Stimulated activated CD4-positive, alpha-beta T cell treated with anti-CD3 and anti-CD28 coated beads, Interleukin-4, amount 100 ng/mL, for 1 hour (primary cell): ENCODE measurements at places on chromosomes 1 and 21.

- no peak for DNase-seq
Measured at GRCh38 chr1:56512724-56513494, 66.5 kb downstream of the PLPP3 start.

DNA sequence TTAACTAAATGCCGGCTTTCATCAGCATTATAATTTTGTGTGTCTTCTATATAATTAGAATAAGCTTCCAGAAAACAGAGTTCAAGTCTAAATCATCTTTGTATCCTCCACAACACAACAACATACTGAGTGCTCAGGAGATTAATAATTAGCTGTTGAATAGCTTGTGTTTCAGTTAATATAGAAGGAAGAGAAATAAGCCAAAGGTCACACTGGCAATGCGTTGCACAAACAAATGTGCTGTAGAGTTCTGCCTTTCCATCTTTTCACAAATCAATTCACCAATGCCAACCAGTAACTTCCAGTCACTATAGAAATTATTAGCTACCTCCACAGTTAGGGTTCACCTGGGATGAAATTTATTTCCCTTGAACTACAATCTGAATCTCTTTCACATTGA lies 132.0 kb downstream of the LMX1A start:
- no peak for DNase-seq

GRCh38 chr1:194940336-194941030 lies 1667.8 kb downstream of the KCNT2 start:
- no peak for DNase-seq

GRCh38 chr1:81170721-81171120 lies 630.0 kb upstream of the ADGRL2 start:
- no peak for DNase-seq

DNA sequence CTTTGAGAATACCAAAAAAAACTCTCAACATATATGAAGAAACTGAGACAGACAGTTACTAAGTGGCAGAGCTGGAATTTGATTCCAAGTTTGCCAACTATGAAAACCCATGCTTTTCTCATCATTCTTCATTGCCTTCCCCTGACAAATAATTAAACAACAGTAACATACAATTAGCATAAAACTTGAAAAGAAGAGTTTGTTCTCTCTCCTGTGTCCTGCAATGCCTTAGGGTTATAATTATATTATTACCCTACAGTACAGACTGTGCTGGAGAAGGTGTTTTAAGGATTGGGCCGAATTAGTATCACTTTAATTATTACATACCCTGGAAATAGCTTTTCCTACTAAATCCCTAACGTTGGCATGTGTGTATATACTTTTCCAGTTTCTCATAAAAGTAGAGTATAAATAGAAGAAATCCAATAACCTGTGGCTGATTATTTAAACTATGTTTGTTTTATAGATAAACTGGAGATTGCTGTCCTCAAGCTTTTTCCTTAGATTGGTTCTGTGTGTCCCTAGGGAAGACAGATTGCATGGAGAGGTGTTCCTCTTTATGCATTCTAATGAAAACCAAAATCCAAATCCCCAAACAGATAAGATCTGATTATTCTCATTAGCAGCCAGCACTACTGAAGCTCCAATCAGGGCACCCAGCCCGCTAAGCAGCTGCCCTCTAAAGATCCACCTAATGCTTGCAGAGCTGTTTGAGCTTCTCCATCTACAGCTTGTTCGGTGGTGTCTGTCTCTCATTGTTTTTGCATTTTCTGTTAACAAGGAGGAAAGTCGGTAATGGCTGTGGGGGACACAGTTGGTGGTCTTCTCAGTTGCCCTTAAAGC lies 156.3 kb downstream of the TM2D1 start:
- DNase-seq = no peak

- no peak for DNase-seq
Measured at GRCh38 chr1:69191335-69191734, 376.4 kb upstream of the LRRC7 start.

DNA sequence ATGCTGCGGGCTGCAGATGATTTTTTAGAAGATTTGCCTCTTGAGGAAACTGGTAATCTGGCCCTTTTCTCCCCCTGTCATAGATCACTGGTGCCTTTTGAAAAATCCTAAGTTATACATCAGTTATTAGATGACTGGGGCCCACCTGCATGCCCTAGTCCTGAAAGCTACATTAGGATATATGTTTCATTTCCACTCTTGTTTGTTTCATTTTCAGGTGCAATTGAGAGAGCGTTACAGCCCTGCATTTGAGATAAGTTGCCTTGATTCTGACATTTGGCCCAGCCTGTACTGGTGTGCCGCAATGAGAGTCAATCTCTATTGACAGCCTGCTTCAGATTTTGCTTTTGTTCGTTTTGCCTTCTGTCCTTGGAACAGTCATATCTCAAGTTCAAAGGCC lies 8.1 kb upstream of the IFI44 start:
- DNase-seq = no peak

- no peak for DNase-seq
Measured at GRCh38 chr1:84749427-84749826, 59.2 kb upstream of the SSX2IP start.

DNA sequence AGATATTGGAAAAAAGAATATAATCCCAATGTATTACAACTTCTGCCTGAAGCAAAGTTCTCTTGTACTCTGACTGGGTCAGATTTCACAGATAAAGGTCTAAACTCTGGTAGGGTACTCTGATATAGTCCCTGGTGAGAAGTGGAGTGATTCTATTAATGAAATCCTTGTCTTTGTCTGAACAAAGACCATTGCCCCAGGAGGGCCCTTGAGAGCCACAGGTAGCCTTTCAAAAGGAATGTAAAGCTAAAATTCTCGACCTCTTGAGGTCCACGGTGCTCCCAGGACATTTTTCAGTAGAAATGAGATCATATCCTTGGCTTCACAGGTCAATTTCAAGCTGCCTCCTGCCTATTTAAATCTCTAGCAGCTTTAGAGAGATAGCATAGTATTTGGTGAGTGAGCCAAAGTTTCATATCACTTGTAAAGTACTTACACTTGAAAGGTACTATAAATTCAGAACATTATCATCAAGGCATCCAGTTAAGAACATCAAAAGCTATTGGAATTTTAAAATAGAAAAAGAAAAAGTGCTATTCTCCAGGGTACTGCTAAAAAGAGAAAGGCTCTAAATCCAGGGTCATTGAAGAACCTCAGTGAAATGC lies 10.1 kb downstream of the TNNI3K start:
- DNase-seq = no peak

DNA sequence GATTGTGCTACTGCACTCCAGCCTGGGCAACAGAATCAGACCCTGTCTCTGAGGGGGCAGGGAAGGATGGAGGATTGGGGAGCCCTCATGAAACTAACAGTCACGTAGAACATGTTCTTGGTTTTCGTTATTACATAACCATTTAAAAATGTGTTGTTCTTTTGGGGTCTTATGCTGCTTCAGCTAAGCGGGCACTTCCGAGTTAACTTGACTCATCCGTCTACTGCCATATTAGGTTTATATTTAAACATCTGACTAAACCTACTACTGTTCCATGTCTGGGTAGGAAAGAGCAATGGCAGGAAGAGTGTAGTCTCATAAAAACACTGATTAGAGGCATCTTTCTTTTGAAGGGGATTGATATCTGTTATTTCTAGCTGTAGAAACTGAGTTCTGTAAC lies 59.5 kb upstream of the BMP8A start:
- DNase-seq = no peak

- DNase-seq = no peak
Measured at GRCh38 chr1:6496365-6496721, 4.9 kb upstream of the PLEKHG5 start.

DNA sequence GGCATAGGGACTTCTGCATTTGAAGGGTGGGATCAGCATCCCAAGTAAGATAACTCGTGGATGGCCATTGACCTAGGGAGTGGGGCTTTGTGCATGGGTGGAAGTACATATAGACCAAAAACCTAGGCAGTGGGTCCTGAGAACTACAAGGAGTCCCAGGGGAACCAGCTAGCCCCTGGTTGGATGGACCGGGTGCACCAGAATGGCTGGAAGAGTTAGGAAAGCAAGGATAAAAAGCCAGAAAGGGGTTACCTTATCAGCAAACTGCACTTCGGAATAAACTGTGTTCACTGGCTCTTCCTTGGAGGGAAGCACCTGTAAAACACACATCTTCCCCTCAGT lies 26.6 kb upstream of the SLAMF6 start:
- DNase-seq = no peak

GRCh38 chr1:154970631-154971340 lies at the start of gene SHC1:
SHC1 (minus strand) TSS chr1:154970747; CDS start chr1:154970526, 221 bp downstream.
- DNase-seq = peak; percentile 59

GRCh38 chr1:101388904-101389546 lies 152.2 kb downstream of the S1PR1 start:
- DNase-seq = no peak
